Anterior cingulate cortex (tissue), 58 donors: ENCODE measurements at places on chromosomes 1 and 21.

- no peak for DNase-seq
These were observed 356.0 kb downstream of the HHAT start for GRCh38 chr1:210684466-210685294.

DNA sequence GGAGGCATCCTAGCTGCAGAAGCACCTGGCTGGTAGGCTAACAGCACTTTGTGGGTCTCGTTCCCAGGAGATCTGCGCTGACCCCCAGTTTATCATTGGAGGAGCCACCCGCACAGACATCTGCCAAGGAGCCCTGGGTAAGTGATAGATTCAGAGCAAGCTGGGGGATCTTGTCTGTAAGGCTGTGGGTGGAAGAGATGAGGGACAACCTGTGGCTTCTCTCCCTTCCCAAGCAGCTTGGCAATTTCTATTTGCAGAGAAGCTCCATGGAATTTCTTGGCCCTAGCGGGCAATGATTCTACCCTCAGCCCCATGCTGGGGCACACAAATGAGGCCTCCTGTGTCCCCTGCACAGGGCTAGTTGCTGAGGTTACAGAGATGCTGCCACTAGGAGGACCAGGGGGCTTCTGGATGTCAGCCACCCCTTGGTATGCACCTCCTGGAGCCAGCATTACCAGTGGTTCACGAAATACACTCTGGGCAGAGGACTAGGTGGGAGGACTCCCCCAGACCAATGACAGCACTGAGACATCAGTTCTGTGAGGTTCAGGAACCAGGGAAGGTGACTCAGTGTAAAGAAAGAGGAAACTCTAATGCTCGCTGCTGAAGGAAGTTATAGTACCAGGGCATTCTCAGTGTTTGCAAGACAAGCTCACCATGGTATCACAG is 5.5 kb downstream of the CAPN2 start:
- no peak for DNase-seq

DNA sequence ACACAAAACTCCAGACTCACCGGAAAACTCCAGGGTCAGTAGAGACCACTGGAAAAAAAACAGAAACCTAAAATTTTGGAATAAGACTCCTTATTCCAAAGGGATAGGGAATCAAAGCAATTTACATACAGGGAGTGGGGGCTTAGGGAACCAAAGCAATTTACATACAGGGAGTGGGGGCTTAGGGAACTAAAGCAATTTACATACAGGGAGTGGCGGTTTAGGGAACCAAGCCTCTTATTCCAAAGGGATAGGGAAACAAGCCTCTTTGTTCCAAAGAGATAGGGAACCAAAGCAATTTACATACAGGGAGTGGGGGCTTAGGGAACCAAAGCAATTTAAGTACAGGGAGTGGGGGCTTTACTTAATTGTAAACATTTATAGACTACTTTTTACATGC is 28.4 kb upstream of the TTLL7 start:
- DNase-seq: no peak

GRCh38 chr1:24097663-24098062 is 14.3 kb downstream of the MYOM3 start:
- DNase-seq: no peak

DNA sequence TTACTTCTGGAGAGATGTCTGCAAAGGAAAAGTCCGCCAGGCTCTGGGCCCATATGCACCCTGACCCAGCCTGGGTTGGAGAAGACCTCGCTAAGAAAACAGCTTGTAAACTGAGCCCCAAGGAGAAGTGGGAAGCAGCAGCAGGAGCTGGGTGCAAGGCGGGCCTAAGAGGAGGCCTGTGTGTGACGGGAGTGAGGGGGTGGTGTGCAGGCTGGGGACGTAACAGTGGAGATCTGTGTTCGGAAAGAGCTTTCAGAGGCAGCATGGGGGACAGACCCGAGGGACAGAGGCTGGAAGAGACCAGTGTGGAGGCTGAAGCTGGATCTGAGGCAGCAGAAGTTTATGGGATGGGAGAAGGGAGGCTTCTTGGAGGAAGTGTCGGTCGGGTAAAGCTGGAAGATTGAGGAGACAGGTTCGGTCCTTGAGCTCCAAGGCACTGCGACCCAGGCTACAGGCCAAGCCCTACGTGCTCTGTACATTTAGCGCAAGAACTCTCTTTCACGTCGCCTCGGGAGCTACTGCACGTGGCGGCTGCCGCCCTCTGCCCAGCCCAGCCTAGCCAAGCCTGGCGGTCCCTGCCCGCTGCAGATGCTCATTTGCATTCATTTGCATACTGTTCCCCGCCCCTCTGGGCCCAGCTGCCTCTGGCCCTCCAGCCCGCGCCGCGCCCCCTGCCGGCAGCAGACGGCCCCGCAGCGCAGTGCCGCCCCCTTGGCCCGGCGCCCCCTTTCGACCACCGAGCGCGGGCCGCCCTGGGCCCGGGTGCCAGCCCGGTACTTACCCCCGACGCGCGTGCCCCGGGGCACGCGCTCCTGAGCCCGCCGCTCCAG is 6.3 kb downstream of the HPCA start:
- peak; percentile 57 for DNase-seq

- DNase-seq: no peak
These were observed 55.1 kb upstream of the RGS4 start for GRCh38 chr1:163013826-163014600.

DNA sequence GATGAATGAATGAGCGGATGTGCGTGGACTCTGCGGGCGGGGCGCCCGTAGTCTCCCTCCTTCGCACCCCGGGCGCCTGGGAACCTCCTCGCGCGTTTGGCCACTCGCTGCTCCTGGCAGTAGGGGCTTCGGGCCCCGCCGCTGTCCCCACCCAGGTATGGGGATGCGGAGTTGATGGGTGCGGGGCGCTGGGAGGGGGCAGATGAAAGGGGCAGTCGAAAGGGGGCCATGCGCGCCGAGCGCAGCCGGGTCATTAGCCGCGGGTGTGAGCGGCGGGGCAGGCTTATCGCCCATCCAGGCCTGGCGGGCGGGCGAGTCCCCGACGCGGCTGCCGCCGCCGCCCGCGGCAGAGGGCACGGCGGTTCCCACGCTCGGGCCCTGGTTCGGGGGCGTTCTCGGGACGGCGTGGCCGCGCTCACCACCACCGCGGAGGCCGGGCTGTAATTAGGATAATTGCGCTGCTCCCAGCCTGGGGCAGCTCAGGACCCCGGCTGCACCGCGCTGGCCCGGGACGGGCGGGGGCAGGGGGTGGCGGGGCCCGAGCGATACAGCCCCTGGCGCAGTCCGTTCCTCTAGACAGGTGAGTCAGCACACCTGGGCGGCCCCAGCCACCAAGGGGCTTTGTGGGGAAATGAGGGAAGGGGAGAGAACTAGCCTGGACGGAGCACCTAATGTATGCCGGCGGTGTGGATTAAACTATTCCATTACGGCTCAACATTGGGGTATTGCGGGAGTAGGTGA is 22.1 kb upstream of the CITED4 start:
- DNase-seq: no peak

DNA sequence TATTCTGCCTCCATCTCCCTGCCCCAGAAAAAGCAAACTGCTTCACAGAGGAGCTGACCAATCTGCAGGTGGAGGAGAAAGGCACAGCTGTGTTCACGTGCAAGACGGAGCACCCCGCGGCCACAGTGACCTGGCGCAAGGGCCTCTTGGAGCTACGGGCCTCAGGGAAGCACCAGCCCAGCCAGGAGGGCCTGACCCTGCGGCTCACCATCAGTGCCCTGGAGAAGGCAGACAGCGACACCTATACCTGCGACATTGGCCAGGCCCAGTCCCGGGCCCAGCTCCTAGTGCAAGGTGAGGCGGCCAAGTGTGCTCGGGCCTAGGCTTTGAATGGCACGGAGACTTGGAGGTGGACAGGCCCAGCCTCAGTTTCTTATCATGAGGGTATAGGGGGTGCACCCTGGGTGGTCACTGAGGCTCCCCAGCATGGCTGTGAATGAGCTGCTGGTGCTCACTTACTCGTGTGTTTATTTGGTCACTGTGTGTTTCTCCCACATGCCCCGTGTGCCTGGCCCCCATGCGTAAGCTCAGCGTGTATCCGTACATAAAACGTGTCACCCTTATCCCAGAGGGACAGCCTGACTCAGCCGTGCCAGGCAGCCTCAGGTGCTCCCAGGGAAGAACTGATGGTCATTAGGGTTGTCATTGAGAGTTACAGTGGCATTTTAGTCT is 75.8 kb downstream of the OBSCN start:
- DNase-seq: no peak

DNA sequence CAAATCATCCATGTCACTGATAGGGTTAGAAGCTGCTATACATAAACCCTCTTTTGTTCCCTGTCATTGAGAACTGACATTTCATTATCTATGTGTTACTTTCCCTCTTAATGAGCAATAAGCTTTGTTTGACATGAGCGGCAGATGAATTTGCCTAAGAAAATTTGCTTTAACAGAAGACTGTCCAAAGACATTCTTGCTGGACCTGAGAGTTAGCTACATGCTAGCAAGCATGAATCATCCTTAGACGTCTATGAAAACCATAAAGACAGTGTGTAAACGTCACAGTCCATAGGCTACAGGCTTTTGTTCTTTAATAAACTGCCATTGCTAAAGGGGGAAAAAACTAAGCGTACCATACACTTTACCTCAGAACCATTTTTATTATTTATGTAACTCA is 73.1 kb downstream of the TNFSF4 start:
- no peak for DNase-seq

GRCh38 chr1:199173356-199173755 is 534.5 kb downstream of the PTPRC start:
- no peak for DNase-seq

GRCh38 chr1:43007377-43008114 is 48.9 kb upstream of the SLC2A1 start:
- DNase-seq: no peak

DNA sequence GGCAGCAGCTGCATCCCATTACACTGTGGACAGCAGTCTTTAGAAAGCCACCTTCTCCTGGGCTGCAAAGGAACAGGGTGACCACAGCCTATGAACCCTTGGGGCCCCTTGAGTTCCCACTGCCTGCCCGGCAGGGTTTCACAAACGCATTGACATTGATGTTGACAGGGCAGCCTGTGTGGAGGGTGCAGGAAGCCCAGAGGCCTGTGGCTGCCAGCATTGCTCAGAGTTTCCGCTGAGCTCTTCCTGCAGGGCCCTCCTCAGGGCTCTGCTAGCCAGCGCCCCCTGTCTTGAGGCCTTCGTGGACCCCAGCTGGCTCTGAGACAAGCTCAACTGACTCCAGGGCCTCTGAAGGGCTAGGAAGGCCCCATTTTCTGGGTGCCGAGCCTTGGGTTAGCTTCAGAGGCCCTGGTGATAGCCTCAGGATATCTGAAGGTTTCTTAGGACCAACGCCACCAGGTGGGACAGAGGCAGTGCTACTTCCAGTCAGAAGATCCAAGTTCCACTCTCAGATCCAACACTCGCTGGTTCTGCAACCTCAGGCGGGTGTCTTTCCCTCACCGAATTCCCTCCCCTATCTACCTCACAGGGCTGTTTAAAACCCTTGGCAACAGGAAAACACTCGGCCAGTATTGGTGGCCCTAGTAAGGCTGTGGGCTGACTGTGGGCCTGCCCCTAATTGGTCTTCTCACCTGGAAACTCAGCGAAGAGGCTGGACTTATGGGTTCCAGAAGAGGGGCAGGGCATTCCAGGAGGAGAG is 27.2 kb upstream of the EPS8L3 start:
- peak; percentile 36 for DNase-seq

DNA sequence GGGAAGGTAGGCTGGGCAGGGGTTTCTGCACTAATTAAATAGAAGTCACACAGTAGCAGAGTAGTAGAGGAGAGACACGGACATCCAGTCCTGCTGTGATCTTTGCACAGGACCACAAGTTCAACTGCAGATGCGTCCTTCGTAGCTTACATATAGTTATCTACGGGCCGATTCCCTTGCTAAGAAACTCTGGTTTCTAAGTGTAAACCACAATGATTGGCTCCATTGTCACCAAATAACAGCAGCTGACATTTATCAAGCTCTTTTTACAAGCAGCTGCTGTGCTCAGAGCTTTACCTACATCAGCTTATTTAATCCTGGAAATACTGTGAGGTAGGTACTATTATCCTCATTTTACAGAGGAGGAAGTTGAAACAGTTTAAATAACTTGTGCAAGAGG is 3.1 kb downstream of the SLC45A3 start:
- no peak for DNase-seq

GRCh38 chr1:235758931-235759330 is 107.8 kb downstream of the LYST start:
- DNase-seq: no peak
